ENCODE measurements at places on chromosomes 7 and 10.

DNA sequence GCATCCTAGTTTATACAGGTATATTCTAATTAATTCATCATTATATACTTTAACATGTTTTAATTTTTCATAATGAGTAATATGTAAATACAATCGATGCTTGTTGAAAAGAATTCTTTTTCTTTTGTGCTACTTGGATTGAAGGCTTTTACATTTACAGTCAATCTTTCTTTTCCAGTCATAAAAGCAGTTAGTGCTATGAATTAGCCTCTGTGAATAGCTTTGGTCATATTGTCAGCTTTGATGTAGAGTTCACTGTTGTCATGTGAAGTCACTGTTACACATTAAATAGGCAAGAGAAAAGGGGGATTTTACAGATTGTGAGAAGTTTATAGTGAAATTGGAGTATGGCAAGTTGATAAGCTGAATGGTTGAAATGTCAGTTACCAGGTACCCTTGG, 103.3 kb upstream of the FAM133B start:
- no peak for DNase-seq

DNA sequence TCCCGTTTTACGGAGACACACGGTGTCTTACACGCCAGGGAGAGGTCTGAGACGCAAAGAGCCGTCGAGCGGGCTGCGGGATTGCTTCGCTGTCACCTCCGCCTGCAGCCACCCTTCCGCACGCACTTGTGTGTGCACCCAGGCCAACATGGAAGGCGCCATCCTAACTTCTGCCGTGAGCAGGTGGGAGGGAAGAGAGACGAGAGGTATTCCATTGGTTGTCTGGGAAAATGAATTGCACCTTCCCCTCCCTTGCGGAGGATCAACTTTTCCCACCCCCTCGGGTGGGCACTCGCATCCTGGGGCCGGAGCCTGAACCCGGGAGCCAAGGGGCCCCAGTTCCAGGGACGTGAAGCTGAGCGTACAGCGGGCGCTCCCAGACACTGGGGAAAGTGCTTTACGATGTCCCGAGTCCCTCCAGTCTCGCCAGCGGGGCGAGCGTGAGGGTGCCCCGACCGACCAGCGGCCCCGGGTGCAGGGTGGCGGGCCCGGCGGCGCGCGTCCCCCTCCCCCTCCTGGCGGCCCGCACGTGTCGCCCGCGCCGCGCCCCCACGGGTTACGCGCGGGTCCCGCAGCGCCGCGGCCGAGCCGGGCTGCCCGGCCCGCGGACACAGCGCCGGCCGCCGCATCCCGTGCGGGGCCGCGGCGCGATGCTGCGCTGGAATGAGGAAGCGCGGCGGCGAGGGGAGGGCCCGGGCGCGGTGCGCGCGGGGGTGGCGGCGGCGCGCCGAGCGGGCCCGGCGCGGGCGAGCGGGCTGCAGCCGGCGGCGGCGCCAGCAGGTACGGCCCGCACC, 984 bp upstream of the IKZF1 start:
- no peak for DNase-seq

GRCh38 chr7:1027242-1028043, 16.9 kb upstream of the GPR146 start:
- DNase-seq = no peak

- DNase-seq = no peak
Observed at GRCh38 chr7:24899161-24899560, 80.8 kb downstream of the OSBPL3 start.

DNA sequence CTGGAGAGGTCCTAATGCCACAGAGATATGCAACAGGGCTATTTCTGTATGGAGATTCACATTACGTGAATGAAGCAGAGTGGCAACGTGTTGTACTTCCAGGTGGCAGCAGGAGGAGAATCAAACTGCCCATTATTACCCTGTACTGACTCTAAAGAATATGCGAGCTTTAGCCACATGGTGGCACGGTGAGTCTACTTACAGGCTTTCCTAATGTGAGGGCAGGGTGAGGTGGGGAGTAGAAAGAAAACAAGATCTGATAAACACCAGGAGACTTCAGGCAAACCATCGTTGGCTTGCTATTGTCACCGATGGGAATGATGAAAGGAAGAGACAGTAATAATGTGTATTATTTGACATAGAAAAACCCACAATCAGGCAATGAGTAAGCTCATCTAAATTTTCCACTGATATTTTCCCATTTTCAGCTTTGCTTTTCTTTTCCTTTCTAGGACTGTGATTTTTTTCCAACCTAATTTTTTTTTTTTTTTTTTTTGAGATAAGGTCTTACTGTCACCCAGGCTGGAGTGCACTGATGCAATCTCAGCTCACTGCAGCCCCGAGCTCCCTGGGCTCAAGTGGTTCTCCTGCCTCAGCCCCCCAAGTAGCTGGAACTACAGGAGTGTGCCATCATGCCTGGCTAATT, 164.3 kb downstream of the BTAF1 start:
- DNase-seq = peak; percentile 70

DNA sequence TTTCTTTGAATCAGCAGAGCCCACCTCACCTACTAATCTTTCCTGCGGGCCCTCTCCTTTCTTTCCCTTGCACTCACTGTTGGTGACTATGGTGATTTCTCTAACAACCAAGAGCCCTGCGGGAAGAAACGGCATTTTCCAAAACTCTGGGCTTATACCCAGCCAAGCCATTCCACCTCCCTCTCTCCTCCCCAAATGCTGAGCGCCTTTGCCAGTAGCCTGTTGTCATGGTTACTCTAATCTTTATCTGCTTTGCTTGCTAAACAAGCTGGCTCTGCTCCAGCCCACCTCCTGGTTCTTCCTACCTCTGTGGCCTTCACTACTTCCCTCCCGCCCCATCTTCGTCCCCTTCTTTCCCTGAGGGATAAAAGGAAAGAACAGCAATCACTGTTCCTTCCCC, 86.7 kb downstream of the DGKI start:
- no peak for DNase-seq

GRCh38 chr7:66904063-66904593, 16.9 kb upstream of the TMEM248 start:
- no peak for DNase-seq

DNA sequence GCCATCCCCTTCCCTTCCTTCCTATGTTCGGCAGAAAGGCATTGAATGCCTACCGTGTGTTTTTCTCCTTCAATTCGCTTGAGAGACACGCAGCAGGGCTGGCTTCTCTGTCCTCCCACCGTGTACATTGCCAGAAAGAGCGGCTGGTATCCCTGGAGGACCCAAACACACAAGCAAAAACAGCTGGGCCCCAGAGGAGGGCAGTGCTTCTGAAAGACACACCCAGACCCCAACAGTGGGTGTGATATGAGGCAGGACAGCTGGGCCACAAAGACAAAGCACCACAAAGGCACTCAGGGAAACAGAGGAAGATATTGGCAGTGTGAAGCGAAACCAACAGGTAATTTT, 133.1 kb upstream of the SH2B2 start:
- DNase-seq = no peak

- DNase-seq = peak; percentile 35
Observed at GRCh38 chr7:94289071-94289470, 105.6 kb upstream of the COL1A2 start.

DNA sequence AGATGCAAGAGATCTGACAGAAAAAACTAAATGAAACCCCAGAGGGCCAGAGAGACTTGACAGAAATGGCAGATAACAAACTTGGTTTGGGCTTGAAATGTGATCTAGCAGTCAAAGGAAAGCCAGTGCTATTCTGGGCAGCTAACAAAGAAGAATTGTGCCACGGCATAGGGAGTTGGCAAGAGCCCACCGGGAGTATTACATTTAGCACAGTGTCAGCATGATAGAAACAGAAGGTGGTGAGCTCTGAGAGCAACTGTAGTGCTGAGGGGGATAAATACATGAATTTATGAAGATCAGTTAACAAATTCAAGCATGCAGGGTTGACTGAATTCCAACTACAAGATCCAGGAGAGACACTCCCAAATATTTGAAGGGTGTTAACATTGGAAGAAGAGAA, 91.1 kb downstream of the AHCYL2 start:
- DNase-seq = no peak

DNA sequence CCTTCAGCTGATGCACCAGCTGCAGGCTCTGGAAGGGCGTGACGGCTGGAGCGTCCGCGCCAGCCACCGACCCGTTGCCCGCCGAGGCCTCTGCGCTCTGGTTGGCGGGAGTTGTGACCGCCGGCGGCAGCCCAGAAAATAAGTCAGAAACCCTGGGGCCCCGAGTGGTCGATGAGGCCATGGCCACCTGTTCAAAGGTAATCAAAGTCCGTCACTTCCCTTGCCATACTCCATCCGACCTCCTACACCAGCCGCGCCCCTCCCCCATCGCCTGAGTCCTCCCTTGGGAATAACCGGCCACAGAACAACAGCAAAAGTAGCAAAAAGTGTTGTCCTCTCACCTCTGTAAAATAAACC, 406 bp downstream of the PRLHR start:
- DNase-seq = no peak

GRCh38 chr7:49389871-49390479, 383.5 kb upstream of the VWC2 start:
- no peak for DNase-seq

GRCh38 chr10:124643330-124644009, 100.7 kb downstream of the FAM53B start:
- no peak for DNase-seq

DNA sequence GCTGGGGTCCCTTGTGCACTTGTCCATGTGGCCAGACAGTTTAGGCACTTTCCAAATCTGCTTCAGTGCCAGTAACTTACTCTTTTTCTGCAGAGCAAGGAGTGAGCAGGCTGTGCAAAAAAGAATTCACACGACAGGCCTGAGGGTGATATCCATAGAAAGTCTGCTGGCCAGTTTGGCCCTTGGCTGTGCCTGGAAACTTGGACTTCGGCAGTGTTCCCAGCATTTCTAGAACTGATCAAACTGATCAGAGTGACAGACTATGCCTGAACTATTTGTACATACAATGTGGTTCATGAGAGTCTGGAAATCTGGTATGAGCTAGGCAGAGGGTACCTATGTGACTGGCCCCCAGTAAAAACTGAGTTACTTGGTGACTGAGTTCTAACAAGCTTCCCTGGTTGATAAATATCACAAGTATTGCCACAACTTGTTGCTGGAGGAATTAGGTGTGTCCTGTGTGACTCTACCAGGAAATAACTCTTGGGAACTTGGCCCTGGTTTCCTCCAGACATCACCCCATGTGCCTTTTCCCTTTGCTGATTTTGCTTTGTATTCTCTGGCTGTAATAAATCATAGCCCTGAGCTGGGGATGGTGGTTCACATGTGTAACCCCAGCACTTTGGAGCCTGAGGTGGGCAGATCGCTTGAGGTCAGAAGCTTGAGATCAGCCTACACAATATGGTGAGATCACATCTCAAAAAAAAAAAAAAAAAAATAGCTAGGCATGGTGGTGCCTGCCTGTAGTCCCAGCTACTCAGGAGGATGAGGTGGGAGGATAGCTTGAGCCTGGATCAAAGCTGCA, 3.3 kb upstream of the DENND10 start:
- DNase-seq = no peak

DNA sequence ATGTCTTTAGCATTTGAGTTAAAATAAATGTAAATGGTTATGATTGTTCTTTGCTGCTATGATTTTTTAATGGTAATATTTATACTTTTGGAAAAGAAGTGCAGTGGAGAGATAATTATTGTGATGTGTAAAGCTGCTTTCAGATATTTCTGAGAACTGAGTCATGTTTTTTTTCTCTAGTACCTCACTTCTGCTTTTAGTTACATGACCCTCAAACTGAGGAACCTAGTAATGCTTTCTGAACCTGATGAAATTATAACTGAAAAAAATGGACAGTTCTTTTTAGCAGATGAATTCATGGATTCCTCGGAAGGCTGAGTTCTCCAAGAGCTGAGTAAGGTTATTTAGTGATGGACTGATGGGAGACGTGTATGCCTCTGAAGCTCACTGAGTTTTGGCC, 167.8 kb downstream of the CDCA7L start:
- DNase-seq = no peak

GRCh38 chr7:158432369-158433341, 155.0 kb downstream of the PTPRN2 start:
- no peak for DNase-seq

GRCh38 chr7:100946111-100946510, 3.2 kb upstream of the MUC3A start:
- no peak for DNase-seq

GRCh38 chr10:122648599-122649428, 50.8 kb downstream of the C10orf120 start:
- peak; percentile 25 for DNase-seq

DNA sequence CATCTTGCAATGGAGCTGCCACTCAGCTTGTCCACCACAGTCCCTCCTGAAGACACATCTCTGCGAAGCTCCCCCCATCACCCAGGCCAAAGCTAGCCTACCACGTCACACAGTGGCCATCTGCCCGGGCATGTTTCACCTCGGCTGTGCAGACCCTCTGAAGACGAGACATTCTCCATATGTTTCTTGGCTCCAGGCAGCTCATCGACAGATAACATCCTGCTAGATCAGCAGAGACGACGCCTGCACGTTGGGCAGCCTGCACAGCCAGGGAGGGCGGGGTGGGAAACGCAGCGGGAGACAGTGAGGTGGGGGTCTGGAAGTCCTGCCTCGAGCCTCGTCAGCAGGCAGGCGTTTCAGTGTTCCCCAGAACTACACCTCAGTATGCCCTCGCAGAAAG, 53.0 kb downstream of the PTPRN2 start:
- no peak for DNase-seq

DNA sequence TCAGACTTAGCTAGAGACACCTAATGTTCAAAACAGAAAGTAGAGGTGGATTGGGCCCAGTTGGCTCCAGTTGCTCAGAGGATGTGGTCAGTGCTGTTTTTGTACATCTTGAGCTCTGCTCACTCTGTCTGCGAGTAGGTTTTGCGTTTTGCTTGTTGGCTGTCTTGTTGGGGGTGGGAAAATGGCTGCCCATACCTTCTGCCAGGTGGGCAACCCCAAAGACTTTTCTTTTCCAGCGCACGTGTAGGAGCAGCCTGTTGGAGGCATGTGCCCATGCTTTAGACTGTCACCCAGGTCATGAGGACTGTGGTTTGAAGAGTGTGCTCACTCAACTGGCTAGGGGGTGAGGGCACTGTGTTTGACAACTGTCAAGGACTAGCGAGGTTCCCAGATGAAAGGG, 73.9 kb downstream of the KAT6B start:
- DNase-seq = no peak

DNA sequence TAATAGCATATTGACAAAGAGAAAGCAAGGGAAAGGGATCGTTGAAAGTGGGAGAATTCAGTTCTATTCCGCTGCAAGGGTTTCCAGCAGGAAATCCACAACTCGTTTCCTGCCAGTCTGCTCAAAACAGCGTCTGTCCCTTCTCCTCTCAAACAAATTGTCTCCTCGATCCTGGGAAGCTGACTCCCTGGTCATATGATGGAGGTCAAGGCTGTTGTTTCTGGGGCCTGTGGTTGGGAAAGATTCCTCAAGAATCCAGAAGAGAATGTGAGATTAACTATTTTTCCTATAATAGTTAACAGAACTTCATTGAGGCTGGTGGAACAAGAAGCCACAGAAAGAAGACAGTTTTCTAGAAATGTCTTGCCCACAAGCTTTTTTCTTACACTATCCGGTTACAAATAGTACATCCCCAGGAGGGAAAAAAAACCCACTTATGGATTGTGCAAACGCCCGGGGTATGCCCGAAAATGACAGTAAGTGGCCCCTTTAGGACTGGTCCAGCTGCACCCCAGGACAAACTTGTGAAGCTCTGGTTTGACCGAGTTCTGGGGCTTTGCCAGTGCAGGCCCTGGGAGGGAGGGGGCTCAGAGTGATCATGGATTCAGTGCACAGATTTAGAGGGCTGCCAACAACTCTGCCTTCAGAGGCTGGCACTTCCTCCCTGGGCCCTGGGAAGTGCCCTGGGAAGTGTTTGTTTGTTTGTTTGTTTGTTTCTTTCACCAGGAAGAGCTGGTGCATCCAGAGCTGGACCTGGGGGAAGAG, 49.4 kb upstream of the CTBP2 start:
- DNase-seq = no peak

All from H54 (cell line).